ENCODE measurements at places on chromosomes 11 and 22.

DNA sequence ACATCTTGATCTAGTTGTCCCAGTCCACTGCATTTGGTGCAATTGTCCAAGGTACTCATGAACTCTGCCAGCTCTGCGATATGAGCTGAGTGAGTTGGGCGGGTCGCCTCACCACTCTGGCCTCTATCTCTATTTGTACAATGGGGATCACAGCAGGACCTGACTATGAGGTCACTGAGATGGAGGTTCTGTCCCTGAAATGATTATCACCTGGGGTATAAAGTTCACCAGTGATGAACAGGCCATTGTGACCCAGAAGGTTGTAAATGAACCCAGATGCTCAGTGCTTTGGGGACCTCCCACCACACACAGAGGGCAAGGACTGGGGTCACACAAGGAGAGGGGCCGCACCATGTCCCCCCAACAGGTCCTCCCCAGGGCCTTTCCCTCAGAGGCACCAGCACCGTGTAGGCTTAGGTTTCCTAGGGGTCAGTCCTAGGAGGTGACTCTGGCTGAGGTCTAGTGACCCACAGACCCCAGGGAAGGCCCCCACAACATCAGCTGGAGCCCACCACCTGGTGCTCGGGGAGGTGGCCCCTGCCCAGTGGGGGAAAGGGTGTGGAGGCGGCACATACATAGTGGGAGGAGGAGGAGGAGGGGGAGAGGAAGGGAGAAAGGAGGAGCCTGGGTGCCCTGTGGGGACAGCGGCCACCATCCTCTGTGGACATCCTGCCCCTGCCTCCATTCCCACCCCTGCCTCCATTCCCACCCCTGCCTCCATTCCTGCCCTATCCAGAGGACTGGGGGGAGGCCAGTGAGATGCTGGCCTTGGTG is 25.0 kb upstream of the IGLL1 start:
- no peak for DNase-seq

DNA sequence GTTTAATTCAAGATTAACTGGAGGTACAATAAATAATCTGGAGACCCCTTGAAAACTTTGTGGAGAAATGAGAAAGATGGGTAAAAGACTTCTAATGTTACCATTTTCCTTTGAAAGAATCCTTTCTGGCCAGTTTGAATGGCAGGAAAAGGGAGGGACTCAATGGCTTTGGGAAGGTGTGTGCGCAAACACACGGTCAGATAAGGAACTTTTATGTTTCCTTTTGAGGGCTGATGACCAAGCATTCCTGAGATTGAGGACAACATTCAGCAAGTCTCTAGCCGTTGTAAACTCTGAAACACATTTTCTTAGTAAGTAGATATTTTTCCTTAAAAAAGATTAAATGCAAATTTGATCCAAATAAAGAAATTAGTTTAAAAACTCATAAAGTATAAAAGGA is 909.7 kb upstream of the TENM4 start:
- DNase-seq, result no peak

DNA sequence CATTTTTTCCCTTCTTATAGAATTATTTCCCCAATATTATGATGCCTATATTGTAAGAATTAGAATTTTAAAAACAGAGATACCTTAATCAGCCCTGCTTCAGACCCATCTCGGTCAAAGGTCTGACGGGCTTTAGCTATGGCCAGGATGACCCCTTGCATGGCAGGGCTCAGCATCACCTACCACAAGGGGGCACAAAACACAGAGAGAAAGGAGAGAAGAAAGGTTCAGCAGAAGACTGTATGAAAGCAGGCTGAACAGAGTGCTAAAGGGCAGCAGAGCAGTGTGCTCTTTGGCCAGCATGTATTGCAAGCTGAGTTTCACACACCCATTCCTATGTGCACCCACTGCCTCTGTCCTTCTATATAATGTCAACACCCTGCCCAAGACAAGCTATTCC is 26.8 kb downstream of the CLDN25 start:
- no peak for DNase-seq

DNA sequence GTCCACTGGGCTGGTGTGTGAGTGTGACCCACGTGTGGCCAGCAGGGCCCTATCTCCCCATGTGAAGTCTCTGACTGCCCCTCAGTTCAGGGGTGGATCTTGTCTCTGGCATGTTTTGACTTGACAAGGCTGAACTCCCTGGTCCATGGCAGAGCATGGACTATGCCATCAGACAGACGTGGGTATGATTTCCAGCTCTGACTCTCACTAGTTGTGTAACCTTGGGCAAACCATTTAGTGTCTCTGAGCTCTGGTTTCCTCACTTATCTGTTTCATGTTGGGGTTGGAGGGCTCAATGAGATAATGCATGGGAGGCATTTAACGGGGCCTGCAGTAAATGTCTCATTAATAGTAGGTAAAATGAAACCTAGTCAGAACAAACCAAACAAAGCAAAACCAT is 254.5 kb upstream of the NARS2 start:
- DNase-seq, result no peak

GRCh38 chr11:12404436-12404835 is 27.1 kb downstream of the PARVA start:
- DNase-seq, result no peak

DNA sequence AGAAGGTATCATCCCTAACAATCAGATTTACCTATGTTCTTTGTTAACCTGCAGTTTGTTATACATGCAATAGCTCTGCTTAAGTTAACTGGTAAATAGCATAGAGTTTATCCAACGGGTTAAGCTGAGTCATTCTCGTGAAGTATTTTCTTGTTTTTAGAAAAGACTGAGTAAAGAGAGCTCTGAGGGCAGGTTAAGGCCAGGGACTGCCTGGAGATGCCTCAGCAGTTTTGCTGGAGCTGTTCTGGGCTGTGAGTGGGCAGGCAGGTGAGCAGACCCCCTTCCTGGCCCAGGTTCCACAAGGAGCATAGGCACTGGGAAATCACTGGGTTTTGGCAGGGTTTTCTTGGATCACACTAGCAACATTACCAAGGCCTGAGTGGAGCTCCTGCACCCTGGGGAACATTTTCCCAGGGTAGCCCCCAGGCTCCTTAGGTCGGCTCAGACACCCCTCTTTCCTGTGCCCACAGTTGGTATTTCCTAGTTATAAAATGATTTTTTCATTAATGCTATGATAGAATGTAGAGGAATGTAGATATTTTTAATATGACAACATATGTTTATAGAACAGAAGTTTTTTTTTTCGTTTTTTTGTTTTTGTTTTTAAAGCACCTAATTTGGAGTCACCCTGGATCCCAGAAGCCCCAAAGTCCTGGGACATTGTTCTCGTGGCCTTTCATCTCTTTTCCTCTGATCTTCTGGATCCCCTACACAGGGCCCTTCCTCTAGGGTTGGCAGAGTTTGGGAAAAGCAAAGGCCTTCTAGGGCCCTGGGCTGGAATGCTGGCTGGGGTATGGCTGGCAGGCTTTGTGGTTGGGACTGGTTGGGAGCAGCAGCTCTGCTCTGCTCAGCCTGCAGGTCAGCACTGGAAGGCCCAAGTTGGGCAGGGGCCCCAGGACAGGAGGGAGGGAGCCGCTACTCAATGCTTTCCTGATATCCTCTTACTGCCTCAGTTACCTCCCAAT is 26.7 kb downstream of the IRAG1 start:
- DNase-seq, result no peak

GRCh38 chr22:46535876-46536536 is 1.4 kb downstream of the CELSR1 start:
- DNase-seq, result no peak

GRCh38 chr11:70089631-70090030 is 11.5 kb downstream of the ANO1 start:
- no peak for DNase-seq

- DNase-seq, result peak; percentile 56
Observed at GRCh38 chr11:17439316-17439782, 37.3 kb downstream of the ABCC8 start.

DNA sequence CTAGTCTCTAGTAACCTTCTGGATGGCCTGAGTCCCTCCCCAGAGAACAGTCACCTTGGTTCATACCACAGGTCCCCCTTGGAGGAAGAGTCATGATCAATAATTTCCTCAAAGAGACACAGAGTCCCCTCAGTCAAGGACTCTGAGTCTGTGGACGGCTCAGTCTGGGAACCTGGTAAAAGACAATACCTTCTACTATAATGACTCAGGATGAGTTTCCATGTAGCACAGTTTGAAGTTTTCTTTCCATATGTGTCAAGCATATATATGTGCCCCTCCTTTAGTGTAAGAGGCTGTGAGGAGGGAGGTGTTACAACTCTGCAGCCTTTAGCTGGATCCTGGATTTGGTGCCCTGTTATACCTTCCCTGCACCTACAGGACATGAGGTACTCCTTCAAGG is 54.4 kb upstream of the TSKU start:
- no peak for DNase-seq

- DNase-seq, result no peak
Observed at GRCh38 chr11:131644204-131644795, 273.9 kb downstream of the NTM start.

DNA sequence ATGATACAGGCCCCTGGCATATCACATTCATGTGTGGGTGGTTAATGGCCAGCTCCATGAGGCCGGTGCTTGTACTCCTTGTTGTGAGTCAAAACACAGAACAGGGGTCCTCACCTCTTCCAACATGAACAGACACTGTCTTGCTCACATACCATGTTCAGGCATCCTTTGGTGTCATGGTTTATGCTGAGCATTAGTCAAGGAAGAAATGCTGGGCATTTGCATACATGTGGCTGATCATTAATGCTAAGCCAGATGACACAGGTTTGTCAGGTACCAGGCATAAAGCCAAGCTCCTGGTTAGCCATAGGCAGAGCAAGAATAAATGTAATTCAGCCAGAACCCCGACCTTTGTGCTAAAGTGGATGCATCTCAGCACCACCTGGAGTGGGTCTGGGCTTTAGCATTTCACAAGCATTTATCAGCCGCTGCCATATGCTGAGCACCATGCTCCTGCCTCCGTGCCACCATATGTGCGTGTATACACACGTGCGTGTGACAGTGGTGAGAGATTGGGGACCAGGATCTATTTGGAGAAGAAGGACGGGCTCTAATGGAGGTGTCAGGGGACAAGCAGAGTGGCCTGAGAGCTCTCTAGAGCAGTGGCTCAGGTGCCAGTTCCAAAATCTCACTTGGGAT is 55.0 kb downstream of the MICAL2 start:
- DNase-seq, result no peak

GRCh38 chr11:121521145-121522042 is 68.6 kb upstream of the SORL1-AS1 start:
- DNase-seq, result no peak

DNA sequence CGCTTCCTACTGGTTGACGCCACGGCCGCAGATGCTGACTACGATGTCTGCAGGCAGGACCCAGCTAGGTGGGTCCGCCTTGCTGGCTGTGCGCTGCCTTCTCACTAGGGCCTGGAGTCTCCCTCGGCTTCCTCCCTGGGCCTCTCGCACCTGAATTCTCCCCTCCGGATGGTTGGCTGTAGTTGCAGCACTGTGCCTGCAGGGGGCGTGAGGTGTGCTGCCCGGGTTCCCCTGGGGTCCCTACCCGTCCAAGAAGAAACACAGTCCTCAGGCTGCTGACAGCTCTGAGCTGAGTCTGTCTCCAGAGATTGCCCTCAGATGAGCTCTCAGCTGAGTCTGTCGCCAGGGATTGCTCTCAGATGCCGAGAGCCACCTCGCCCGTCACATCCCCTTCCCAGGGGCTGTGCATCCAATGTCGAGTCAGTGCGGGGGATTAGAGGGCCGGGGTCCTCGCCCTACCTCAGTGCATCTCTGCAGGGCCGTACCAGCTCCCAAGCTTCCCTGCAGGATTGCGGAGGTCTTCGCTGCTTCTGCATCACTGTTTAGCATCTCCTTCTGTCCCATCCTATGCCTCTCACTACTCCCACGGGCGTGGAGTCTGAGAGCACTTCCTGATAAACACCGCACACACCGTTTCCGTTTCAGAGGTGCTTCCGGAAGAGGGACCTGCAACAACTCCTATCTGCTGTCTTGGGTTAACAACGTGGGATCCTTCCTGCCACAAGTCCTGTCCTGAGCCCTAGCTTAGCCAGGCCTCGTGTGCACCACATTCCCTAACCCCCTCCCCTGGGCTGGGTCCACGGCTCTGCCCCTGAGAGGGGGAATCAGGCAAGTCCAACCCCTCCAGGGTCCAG is 196.9 kb downstream of the CSNK2A3 start:
- DNase-seq, result no peak

DNA sequence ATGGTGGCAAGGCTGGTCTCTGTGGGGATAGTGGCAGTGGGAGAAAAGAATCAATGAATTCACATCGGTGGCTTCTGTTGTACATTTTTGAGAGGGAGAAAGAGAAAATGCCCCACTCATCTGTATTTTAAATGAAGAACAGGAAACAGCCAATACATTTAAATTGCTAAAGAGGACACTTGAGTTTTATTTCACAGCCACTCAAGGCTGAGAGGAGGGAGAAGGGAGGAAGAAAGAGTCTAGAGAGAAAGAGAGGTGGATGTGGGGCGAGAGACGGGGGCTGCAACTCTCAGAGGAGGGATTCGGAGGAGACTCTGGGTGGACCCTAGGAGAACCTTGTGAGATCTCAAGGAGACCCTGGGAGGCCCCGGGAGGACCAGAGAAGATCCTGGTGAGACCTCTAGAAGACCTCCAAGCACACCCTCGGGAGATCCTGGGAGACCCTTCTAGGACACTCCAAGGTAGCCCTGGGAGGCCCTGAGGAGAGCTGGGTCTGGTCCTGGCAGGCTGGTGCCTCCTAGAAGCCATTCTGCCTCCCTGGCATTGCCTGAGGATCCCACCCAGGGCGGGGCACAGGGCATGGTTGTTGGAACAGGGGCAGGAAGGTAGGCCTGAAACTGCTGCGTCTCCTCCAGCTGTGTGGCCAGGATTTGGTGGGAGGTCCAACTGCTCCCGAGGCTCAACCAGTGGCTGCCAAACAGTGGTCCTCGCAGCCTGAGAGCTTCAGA is 91.0 kb upstream of the SHISAL1 start:
- DNase-seq, result no peak

- no peak for DNase-seq
Observed at GRCh38 chr22:29524442-29525191, 28.9 kb downstream of the THOC5 start.

- DNase-seq, result no peak
Observed at GRCh38 chr22:21652547-21653545, 10.7 kb downstream of the SDF2L1 start.

- no peak for DNase-seq
Observed at GRCh38 chr11:134537941-134538340, 125.9 kb upstream of the B3GAT1 start.

GRCh38 chr11:36195496-36196354 is 93.5 kb downstream of the COMMD9 start:
- no peak for DNase-seq

- DNase-seq, result no peak
Observed at GRCh38 chr11:133553885-133554740, 21.8 kb upstream of the OPCML start.

- no peak for DNase-seq
Observed at GRCh38 chr11:64477675-64478074, 113.3 kb upstream of the SLC22A12 start.

Measured in NCI-H1436 treated with DMSO at 0.1 percent for 48 hours (cell line).